T-helper 2 cell (primary cell): ENCODE measurements at places on chromosomes 11 and 22.

GRCh38 chr22:46653596-46653995 is 33.4 kb downstream of the GRAMD4 start:
- DNase-seq = no peak

DNA sequence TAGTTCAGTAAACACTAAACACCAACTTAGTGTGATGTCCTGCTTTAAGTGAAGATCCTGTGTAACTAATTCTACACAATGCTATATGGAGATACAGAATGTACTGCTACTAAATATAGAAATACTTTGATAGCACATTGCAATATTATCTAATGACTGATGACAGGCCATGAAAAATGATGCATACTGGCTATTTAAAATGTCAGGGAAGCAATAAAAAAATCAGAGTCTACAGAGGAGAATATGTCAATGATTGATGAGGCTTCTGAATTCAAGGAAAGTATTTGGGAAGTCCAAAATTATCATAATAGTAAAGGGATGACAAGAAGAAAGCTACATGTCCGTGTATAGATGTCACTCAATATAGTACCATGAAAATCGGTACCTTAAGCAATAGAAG is 55.3 kb downstream of the GUCY1A2 start:
- no peak for DNase-seq

DNA sequence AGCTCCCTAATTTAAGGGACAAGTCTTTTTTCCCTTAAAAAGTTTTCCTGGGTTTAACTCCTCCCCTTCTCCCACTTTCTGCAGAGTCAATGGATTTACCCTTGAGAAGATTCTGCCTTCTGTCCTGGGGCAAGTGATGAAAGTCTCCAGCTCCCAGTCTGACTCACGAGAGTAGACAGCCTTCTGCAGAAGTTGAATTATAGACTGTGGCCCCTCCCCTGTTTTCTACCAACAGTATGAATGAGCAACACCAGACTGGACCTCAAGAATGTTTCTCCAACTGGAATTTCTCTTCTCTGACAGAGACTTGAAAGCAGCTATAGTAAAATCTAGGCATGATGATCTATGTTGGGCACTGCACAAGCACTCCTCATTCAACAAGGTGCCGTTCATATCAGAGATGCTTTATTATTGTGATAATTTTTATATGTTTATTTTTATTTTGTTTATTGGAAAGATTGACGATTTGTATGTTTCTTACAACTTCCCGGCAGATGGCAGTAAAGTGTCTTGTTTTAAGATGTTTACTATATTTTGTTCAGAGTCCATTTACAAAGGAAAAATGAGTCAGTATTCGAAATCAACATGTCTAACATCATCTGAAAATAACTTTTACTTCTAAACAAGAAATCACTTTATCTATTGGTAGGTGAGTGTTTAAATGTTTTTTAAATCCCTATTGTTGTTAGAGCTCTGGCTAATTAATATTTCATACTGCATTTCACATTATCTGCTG is 56.6 kb downstream of the LMO2 start:
- DNase-seq = peak; percentile 5

DNA sequence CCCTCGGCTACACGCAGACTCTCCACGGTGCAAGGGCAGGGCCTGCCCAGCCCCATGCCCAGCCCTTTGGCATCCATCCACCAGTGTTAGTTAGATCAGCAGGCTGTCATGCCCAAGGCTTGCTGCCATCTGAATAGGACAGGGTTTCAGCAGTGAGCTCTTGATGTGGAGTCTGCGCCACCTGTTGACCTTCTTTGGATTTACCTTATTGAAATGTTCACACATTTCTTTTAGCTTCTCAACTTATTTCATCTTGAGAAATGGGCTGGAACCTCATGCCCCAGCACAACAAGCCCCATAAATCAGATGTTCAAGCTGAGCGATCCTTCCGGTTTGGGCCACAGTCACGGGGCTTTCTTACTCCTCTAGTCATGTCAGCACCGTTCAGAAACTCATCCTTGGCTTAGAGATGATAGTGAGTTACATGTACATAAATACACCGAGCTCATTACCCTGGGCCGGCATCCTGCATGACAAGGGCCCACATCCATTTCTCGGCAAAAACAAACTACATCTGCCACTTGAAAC is 61.7 kb downstream of the PARVB start:
- DNase-seq = peak; percentile 64

DNA sequence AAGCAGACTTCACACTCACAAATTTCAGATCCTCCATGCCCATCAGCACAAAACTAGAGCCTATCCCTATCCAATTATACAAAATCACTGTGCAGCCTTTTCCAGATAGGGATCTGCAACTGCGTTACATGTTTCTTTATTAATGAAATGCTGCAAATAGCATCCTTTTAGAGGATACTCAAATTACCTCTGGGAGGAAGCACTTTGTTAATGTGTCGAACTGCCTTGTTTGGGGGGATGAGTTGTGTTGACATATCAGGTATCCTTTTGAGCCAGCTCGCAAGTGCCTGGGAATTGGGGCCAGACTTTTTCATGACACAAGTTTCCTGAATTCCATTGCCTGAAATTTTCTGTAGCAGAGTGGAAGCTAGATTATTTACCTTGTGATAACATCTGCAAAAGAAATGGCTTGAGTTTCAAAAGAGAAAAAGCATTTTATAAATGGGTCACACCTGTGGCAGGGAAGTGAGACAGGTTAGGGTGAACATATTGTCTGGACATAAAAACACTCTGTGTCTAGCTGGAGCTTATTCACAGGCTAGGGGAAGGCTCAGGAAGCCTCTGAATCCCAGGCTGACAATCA is 299.1 kb upstream of the MTNR1B start:
- no peak for DNase-seq

GRCh38 chr11:95088946-95089619 is 563 bp upstream of the ENDOD1 start:
- DNase-seq = no peak

DNA sequence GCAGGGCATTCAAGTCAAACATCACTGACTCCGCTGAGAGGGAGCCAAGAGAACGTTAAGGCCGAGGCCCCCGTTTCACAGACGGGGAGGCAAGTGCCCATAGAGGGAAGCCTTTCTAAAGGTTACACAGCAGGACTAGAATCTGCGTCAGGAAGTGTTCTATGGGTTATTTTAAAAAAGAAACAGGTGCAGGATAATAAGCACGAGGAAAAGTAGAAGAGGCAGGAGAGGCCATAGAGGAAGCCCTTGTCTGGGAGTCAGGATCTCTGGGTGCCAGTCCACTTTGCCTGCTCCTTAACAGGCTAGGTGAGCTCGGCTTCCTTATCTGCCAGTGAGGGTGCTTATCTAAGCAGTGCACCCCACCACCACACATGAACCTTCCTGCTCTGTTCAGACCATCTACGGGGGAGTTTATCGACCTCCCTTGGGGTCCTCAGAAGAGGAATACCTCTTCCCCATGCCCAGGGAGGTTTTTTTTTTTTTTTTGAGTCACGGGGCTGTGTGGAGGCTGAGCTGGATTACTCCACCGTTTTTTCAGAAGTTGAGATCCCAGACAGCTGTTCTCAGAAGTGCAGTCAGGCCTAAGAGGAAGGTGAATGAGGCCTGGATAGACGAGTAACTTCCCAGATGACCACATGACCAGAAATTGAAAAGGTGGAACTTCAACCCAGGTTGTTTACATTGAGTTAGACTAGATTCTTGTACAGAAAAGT is 1.2 kb upstream of the FCHSD2 start:
- DNase-seq = no peak
